CD8-positive, alpha-beta memory T cell (primary cell): ENCODE measurements at places on chromosomes 2 and 18.

- DNase-seq, result peak; percentile 48
These were observed 30.8 kb upstream of the ZNF396 start for GRCh38 chr18:35407871-35408481.

GRCh38 chr2:946073-946948, 4.3 kb upstream of the SNTG2 start:
- DNase-seq, result no peak

DNA sequence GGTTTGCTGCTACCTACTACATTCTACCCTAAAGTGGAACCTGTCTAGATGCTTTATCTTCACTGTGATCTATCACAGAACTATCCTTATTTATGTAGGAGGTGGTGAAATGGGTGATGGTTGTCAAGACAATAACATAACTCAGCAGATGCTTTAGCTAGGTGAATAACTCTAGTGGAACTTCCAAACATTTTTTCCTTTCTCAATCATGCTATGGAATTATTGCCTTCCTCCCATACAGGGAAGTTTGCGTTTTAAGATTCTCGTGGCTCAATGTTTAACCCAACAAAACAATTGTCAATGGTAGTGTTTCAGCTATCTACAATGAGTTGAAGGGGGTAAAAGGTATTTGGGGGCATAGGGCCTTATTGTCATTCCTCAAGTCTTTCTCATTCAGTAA, 82.6 kb upstream of the GLI2 start:
- no peak for DNase-seq

DNA sequence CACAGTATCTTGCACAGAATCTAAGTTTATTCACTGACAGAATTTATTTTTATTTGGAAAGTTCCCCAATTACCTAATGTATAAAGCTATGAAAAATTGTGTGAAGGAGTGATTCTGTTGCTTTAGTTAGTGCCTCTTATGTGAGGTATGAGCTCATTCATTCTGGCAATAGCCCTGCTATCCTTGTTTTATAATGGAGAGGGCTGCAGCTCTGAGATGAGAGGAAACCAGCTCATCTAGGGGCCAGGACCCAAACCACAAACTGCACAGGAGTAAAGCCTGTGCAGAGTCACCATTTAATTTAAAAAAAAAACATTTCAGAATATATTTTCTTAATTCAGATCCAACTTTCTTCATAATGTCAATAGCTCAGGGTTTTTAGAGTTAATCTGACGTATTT, 383.0 kb downstream of the TMEM182 start:
- no peak for DNase-seq

GRCh38 chr2:118417406-118418120, 329.3 kb downstream of the INSIG2 start:
- DNase-seq, result no peak

- no peak for DNase-seq
These were observed 12.5 kb downstream of the ZNF407 start for GRCh38 chr18:74610051-74610615.
